ENCODE measurements at places on chromosomes 6 and 20. TPM values are rescaled to one million over a fixed set of nuclear protein-coding genes. Genes with fewer than 3 reads are reported as not detected.

Gene SYNGAP1
- 22.6 TPM for total RNA-seq

Gene CDYL
- 31.7 TPM for total RNA-seq

Gene PRPH2
- total RNA-seq, result 0.15 TPM

Gene MAPK14
- total RNA-seq, result 48.4 TPM

Gene PPP1R3G
- not detected for total RNA-seq

Gene HFE
- total RNA-seq, result 0.37 TPM

Gene HLA-DPB1
- total RNA-seq, result 20.8 TPM

Gene LPA
- not detected for total RNA-seq

DNA sequence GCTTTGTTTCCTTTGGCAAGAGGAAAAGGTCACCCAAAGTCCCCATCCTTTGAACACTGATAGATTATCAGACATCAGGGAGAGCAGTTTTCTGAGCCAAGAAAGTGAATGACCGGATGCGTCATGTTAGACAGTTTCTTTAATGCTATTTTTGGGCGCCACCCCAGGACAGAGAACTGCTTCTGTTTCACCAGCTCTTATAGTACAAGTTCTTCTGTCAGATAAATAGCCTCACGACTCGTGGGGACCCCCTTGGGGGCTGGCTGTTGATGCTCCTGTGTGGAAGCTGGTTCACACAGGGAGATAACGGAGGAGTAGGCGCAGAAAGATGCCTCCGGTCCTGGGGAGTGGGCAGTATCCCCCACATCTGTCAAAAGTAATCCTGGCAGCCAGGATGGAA lies 54.6 kb downstream of the NPEPL1 start:
- no peak for DNase-seq
- no peak overlapping the region for H3K27ac ChIP-seq
- H3K36me3 ChIP-seq, result no peaks in the 10 kb centered on the region

DNA sequence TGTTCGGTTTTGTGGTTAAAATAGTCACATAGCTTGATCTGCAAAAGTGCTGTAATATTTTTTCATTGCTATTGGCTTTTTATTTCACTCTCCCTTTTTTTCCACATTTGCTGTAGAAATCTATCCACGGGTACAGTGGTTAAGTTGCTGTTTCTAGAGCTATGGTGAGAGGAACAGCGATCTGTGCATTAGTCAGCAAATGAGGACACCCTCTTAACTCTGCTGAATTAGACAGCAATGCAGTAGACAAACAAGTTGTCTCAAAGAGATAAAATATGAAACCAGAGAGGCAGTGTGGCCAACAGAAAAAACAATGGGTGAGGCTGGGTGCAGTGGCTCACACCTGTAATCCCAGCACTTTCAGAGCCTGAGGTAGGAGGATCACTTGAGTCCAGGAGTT lies 17.6 kb upstream of the SYNJ2 start:
- no peaks in the 10 kb centered on the region for H3K27me3 ChIP-seq
- no peak for DNase-seq
- H3K27ac ChIP-seq, result no peak overlapping the region

- H3K36me3 ChIP-seq, result no peaks in the 10 kb centered on the region
- H3K27me3 ChIP-seq, result no peaks in the 10 kb centered on the region
- no peak overlapping the region for H3K27ac ChIP-seq
- no peaks in the 10 kb centered on the region for H3K4me1 ChIP-seq
- no peak overlapping the region for H3K4me3 ChIP-seq
- DNase-seq, result no peak
These were observed 383.9 kb downstream of the PLCB1 start for GRCh38 chr20:8515810-8516435.

DNA sequence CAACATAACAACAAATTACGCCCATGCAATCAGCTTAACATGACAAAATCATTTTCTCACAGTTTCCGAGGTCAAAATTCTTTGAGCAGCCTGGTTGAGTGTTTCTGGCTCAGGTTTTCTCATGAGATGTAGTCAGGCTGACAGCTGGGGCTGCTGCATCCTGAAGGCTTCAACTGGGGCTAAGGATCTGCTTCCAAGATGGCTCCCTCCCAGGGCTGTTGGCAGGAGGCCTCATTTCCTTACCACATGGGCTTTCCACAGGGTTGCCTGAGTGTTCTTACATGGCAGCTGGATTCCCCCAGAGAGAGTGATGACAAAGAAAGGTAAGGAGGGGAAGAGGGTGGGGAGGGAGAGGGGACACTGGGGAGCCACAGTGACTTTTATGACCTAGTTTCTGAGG lies 63.1 kb upstream of the NNAT start:
- H3K36me3 ChIP-seq, result no peaks in the 10 kb centered on the region
- no peaks in the 10 kb centered on the region for H3K27me3 ChIP-seq
- H3K4me1 ChIP-seq, result no peaks in the 10 kb centered on the region
- no peak overlapping the region for H3K27ac ChIP-seq

DNA sequence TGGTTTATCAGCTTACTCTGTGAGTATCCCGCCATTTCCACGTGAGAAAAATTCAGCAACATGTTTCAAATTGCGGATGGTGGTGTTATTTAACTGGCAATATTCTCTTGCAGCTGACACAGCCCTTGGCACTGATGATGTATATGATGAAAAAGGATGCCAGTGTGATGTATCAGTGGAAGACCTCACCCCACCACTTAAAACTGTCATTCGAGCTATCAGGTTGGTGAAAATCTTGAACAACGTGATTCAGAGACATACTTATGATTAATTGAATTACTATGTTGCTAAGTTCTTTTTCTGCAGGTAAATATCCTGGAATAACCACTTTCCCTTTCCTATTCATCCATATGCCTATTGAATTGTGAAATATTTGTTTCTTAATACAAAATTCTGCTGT lies 55.7 kb downstream of the KHDC1L start:
- H3K36me3 ChIP-seq, result no peaks in the 10 kb centered on the region
- H3K27ac ChIP-seq, result no peak overlapping the region
- DNase-seq, result no peak
- no peaks in the 10 kb centered on the region for H3K27me3 ChIP-seq

GRCh38 chr20:18567739-18568091 lies 483 bp downstream of the SMIM26 start:
- H3K27me3 ChIP-seq, result no peaks in the 10 kb centered on the region
- peak overlapping the region; percentile 82 for H3K4me3 ChIP-seq
- no peak for DNase-seq
- H3K4me1 ChIP-seq, result peaks cover 15% of the 10 kb centered on the region

DNA sequence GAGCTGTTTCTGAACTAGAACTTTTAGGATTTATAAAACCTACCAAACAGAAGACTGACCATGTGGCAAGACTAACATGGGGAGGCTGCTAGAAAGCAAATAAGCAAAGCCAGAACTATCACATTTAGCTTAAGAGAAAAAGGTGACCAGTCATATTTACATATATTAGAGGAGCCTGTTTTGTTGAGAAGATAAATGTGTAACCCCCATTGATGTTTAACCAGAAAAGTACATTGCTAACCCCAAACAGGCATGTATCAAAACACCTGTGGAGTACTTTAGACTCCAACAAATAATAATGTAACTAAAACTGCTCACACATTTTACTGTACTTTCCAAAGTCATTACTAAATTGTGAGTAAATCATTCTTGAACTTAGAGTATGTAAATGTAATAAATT lies 35.0 kb downstream of the AKIRIN2 start:
- H3K36me3 ChIP-seq, result no peaks in the 10 kb centered on the region
- no peaks in the 10 kb centered on the region for H3K27me3 ChIP-seq
- DNase-seq, result no peak
- no peaks in the 10 kb centered on the region for H3K4me1 ChIP-seq
- H3K4me3 ChIP-seq, result no peak overlapping the region
- H3K27ac ChIP-seq, result no peak overlapping the region

DNA sequence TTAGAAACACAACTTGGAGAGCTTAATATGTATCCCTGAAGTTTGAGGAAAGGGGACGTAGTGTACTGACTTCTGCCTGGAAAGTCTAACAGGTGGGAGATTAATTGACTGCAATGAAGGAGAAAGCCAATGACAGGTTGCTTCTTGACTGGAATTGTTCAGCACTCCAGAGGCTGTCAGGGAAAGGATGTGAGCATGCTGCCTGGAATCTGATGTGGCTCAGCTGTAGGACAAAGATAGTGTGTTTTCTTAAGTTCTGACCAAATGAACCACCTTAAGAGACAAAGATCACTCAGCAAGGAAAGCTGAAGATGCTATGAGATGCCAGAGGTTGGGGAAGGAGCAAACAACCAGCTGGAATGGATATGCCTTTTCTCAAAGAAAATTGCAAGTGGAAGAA lies 185.8 kb downstream of the PHF3 start:
- H3K4me1 ChIP-seq, result no peaks in the 10 kb centered on the region
- H3K4me3 ChIP-seq, result no peak overlapping the region
- DNase-seq, result no peak
- no peaks in the 10 kb centered on the region for H3K27me3 ChIP-seq
- H3K36me3 ChIP-seq, result no peaks in the 10 kb centered on the region
- no peak overlapping the region for H3K27ac ChIP-seq

- no peaks in the 10 kb centered on the region for H3K36me3 ChIP-seq
- no peaks in the 10 kb centered on the region for H3K27me3 ChIP-seq
- no peak overlapping the region for H3K4me3 ChIP-seq
These were observed 200.6 kb upstream of the MAP3K7 start for GRCh38 chr6:90787446-90787845.

DNA sequence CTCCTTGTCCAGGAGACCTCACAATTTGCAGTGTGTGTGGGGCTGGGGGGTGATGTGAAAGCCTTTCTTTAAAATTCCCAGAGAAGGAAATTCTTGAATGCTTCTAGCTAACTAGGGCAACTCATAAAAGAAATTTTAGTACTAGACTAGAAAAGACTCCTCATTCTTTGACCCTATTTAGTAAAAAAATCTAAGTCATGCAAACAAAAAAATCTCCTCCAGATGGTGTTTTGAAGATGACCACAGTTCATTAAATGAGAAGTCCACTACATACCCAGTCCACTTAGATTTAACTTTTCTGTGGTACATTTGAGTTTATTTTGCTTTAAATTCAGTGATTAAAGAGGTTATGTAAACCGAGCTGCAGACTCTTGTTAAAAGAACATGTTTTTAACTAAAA lies 67.5 kb downstream of the NDUFAF5 start:
- DNase-seq, result no peak
- H3K4me1 ChIP-seq, result no peaks in the 10 kb centered on the region
- H3K27ac ChIP-seq, result no peak overlapping the region
- H3K27me3 ChIP-seq, result no peaks in the 10 kb centered on the region
- H3K36me3 ChIP-seq, result no peaks in the 10 kb centered on the region

- H3K4me1 ChIP-seq, result no peaks in the 10 kb centered on the region
- DNase-seq, result no peak
- no peak overlapping the region for H3K27ac ChIP-seq
- H3K36me3 ChIP-seq, result no peaks in the 10 kb centered on the region
These were observed 8.1 kb downstream of the GFRA4 start for GRCh38 chr20:3655131-3655405.

DNA sequence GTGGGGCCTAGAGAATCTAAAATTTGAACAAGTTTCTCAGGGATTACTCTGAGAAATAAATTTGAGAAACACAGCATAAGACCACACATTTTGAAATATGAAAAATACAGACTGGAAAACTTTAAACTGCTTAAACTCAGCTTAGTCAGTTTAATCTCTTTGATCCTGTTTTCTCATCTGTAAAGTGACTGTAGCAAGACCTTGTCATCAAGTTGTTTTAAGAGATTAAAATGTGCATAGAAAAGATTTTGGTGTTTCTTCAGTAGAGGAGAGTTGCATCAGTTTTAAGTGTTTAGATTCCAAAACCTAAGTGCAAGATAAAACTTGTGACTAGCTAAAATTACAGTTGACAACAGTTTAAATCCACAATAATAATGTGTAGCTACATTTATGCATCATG lies 8.1 kb upstream of the BCKDHB start:
- no peak overlapping the region for H3K27ac ChIP-seq
- H3K4me3 ChIP-seq, result no peak overlapping the region
- no peaks in the 10 kb centered on the region for H3K36me3 ChIP-seq
- no peak for DNase-seq
- H3K27me3 ChIP-seq, result no peaks in the 10 kb centered on the region
- no peaks in the 10 kb centered on the region for H3K4me1 ChIP-seq

DNA sequence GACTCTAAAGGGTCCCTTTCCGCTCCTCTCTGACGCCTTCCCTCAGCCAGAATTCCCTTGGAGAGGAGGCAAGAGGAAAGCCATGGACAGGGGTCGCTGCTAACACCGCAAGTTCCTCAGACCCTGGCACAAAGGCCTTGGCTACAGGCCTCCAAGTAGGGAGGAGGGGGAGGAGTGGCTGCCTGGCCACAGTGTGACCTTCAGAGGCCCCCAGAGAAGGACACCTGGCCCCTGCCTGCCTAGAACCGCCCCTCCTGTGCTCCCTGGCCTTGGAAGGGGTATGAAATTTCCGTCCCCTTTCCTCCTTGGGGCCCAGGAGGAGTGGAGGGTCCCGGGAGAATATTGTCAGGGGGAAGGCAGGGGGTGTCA lies 2.7 kb downstream of the VEGFA start:
- H3K27ac ChIP-seq, result peak overlapping the region; percentile 92
- DNase-seq, result no peak
- peak overlapping the region; percentile 37 for H3K4me3 ChIP-seq
- H3K27me3 ChIP-seq, result peaks cover 25% of the 10 kb centered on the region
- peaks cover 9% of the 10 kb centered on the region for H3K4me1 ChIP-seq
- H3K36me3 ChIP-seq, result no peaks in the 10 kb centered on the region

DNA sequence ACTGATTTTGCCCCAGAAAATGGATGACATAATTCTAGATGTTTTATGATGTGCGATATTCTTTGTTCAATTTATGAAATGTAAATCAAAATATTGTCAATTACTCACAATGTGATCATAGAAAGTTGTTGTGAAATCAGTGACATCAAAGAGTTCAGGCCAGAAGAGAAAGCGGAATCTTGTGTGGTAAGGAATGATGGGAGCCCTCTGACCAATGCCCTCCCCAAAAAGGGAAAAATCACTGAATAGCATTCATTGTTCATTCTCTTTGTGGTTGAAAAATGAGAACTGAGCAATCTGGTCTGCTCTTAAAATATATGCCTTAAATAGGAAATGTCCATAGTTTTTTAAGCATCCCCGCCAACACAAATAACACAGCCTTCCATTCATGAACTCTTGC lies 247.1 kb upstream of the GRIK2 start:
- no peak for DNase-seq
- no peaks in the 10 kb centered on the region for H3K36me3 ChIP-seq
- no peak overlapping the region for H3K4me3 ChIP-seq

- no peak overlapping the region for H3K4me3 ChIP-seq
- DNase-seq, result no peak
- H3K27ac ChIP-seq, result no peak overlapping the region
These were observed 1.8 kb downstream of the HSD17B8 start for GRCh38 chr6:33206027-33206863.

DNA sequence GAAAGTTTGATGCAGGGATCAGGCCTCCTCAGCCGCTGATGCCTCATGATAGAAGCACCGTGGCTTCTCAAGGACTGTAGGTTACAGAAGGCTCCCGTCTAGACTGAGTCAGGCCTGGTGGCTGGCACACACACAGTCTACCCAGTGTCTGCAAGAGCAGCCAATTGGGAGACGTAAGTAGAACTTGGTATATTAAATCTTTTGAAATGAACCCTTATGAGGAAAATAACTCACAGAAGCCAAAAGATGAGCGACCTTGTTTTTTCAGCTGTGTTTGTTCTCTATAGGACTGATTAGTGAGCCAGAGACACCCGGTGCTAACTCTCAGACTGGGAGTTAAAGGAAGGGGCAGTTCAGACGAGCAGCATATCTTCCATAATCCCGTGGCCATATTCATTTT lies 5.9 kb upstream of the PDE10A start:
- H3K36me3 ChIP-seq, result no peaks in the 10 kb centered on the region
- no peak for DNase-seq
- no peak overlapping the region for H3K4me3 ChIP-seq
- H3K27ac ChIP-seq, result no peak overlapping the region
- H3K4me1 ChIP-seq, result no peaks in the 10 kb centered on the region

GRCh38 chr6:24836109-24836508 lies 37.4 kb upstream of the ARMH2 start:
- H3K27ac ChIP-seq, result no peak overlapping the region
- no peak for DNase-seq
- H3K4me1 ChIP-seq, result peaks cover 29% of the 10 kb centered on the region
- no peak overlapping the region for H3K4me3 ChIP-seq
- no peaks in the 10 kb centered on the region for H3K27me3 ChIP-seq
